Urinary bladder (tissue), 4 donors: ENCODE measurements at places on chromosomes 2 and 18. TPM values are rescaled to one million over a fixed set of nuclear protein-coding genes. Genes with fewer than 3 reads are reported as not detected.

The COBLL1 gene
- total RNA-seq: 51.8 TPM

DNA sequence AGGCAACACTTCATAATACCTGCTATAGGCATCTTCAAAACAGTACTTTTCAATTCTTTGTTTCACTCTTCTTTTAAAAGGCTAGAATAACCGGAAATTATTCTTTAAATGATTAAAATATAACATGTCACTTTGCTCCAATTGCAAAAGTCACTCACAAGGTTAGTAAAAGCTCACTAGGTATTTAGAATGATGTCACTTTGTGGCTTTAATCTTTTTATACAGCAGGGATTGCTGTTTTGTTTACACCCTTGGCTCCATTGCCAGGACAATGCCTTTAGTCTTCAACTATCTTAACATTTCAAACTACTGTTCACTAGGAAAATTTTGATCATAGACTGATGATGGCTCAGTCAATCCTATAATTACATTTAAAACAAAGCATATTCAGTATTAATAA is 157.1 kb downstream of the BAZ2B start:
- no peak for DNase-seq

DNA sequence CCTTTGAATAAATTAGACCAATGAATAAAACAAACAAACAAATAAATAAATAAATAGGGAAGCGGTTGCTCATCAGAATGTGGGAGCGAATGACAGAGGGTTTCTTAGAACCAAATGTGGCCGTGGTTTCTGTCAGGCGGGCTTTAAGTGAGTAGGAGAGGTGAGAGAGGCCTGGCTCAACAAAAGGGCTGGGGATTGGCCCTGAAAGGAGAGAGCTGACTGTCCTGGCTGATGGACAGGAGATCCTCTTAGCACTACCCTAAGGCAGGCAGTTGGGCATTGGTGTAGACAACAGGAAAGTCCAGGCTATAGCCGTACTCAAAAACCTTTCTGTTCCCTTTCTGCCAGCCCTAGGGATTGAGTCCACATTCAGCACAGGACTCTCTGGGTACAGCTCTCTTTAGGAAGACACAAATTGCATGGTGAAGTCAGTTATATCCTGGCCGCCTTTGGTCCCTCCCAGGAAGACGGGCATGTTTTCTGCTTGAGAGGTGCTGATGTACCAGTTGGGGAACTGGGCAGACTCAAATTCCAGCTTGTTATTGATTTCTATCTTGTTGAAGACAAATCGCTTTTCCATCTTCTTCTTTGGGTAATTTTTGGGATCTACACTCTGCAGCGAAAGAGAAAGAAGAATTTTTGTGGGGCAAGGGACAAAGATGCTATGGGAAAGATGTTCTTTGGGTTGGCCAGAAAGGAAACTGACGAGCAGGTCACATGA is 6.5 kb downstream of the IL1B start:
- DNase-seq: no peak

DNA sequence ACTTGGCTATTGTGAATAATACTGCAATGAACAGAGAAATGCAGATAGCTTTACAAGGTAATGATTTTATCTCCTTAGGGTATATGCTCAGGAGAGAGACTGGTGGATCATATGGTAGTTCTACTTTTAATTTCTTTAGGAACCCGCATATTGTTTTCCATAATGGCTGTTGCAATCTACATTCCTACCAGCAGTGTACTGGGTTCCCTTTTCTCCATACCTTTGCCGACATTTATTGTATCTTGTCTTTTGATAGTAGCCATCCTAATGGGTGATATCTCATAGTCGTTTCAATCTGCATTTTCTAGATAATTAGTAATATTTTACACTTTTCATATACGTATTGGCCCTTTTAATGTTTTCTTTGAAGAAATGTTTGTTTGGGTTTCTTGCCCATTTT is 702.9 kb upstream of the ACVR2A start:
- DNase-seq: no peak

DNA sequence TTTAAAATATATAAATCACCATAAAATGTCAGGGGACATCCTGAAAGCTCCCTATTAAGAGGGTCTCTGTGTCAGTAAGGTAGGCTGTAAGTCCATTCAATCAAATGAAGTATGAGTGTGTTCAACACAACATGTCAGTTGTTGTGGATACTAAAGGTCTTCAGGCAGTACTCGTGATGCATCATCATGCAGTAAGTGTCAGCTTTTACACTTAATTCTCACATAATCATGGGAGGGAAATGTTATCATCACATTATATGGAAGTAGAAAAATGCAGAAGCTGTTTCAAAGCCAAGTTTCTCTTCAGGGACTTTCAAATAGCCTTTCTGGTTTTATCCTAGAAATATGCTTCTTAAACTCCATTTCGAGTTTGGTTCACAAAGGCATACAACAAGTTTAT is 477.1 kb upstream of the ID2 start:
- DNase-seq: no peak
